ENCODE measurements at places on chromosomes 7 and 10. TPM values are rescaled to one million over a fixed set of nuclear protein-coding genes. Genes with fewer than 3 reads are reported as not detected.
A peak's percentile ranks its signal among the peaks of the same experiment; 100 is the strongest.

PDLIM1 gene
- polyA plus RNA-seq, result 232 TPM

GRCh38 chr7:26992670-26993069, 103.1 kb downstream of the HOXA1 start:
- DNase-seq, result no peak

DNA sequence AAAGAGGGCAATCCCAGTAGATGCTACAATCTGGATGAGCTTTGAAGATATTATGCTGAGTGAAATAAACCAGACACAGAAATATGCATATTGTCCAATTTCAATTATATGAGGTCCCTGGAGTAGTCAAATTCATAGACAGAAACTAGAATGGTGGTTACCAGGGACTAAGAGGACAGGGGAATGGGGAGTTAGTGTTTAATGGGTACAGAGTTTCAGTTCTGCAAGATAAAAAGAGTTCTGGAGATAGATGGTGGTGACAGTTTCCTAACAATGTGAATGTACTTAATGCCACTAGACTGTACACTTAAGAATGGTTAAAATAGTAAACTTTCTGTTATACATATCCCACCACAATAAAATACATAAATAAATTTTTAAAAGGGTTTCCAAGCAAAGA, 236.6 kb downstream of the ELMO1 start:
- DNase-seq, result no peak

IL2RA gene
- polyA plus RNA-seq, result 4.1 TPM

- DNase-seq, result no peak
Measured at GRCh38 chr7:92723943-92724342, 112.4 kb downstream of the CDK6 start.

SPDYE6 gene
- polyA plus RNA-seq, result 0.31 TPM

- DNase-seq, result no peak
Measured at GRCh38 chr10:43955002-43955596, 306.4 kb upstream of the ZNF32 start.

GRID2IP gene
- polyA plus RNA-seq, result not detected

RASSF4 gene
- polyA plus RNA-seq, result 13.5 TPM

GRCh38 chr10:91613411-91614187, 19.3 kb downstream of the PPP1R3C start:
- DNase-seq, result no peak

DNA sequence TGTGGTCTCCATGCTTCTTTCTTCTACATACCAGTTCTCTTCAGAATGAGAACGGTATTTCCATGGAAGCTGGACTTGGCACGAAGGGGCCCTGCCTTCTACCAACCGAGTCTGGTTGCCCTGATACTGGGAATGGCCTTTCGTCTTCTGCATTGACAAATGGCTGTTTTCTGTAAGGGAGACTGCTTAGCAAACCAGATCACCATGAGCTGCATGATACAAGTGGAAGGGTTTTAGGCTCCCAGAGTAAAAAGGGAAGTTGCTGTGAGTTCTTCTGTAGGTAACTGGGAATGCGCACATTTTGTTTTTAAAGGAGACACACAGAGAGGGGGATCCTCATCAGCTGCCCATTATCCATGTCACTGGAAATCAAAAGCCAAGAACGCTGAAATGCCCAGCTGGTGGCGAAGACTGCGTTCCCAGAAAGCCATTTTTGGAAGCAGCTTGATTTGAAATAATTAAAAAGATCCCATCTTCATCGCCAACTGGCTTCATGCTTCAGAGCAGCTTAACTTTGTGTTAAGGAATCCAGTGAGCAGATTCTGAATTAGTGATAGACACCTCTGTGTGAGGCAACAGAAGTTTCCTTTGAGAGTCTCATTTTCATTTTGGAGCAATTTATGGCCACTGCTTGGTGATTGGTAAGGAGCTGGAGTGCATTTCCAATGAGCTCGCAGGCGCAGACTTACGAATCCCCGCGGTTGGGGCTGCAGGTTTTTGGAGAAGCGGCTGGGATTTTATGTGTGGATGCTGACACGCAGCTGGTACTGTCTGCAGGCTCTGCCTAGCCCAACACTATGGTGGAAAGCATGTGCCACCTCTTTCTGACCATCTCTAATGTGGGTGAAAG, 672.7 kb upstream of the FOXK1 start:
- no peak for DNase-seq

DNA sequence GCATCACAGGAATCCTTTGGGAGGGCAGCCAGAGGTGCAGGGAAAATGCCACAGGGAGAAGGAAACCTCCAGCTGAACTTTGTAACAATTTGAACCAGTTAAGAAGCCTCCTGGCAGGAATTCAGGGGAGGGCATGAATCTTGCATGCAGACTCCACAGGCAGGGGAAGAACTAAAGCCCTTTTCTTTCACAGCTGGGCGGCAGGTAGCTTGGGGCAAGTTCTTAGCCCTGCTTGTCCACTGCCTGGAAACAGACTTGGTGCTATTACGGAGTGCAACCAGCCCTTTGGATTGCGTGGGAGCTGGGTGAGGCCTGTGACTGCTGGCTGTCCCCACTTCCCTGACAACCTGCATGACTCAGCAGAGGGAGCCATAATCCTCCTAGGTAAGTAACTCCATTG, 51.7 kb upstream of the ADAM12 start:
- no peak for DNase-seq

GRCh38 chr7:152103691-152104090, 78.2 kb downstream of the GALNT11 start:
- no peak for DNase-seq

DNA sequence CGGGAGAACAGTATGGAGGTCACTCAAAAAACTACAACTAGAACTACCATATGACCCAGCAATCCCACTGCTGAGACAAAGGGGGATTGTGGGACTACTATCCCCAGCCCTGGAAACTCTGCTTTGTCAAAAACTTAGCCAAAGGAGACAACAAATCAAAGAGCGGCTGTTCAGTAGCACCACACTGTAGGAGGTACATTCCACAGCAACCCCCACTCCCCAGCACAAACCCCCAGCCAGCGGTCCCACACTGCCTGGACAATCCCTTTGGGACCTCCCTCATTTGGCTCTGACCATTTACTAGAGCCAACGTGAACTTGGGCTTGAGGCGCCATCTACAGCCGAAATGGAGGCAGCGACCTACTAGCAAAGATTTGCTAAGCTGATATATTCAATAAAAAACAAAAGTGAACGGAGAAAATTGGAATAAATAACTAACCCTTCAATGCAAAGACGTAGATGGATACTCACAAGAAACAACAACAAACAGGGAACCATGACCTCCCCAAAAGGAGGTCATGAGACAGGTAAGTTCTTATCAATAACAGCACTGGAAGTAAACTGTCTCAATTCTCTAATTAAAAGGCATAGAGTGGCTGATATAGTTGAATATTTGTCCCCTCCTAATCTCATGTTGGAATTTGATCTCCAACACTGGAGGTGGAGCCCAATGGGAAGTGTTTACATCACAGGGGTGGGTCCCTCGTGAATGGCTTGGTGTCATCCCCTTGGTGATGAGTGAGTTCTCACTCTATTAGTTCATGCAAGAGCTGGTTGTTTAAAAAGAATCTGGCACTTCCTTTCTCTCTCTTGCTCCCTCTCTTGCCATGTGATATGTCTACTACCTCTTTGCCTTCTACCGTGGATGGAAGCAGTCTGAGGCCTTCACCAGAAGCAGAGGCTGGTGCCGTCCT, 119.0 kb upstream of the KCNMA1 start:
- DNase-seq, result no peak

GRCh38 chr10:112588225-112588990, 141.4 kb downstream of the VTI1A start:
- no peak for DNase-seq

GRCh38 chr7:88462799-88463198, 156.1 kb upstream of the STEAP4 start:
- no peak for DNase-seq

CPXM2 gene
- 43.8 TPM for polyA plus RNA-seq

GRCh38 chr10:95475827-95476468, 85.2 kb downstream of the SORBS1 start:
- DNase-seq, result no peak

DNA sequence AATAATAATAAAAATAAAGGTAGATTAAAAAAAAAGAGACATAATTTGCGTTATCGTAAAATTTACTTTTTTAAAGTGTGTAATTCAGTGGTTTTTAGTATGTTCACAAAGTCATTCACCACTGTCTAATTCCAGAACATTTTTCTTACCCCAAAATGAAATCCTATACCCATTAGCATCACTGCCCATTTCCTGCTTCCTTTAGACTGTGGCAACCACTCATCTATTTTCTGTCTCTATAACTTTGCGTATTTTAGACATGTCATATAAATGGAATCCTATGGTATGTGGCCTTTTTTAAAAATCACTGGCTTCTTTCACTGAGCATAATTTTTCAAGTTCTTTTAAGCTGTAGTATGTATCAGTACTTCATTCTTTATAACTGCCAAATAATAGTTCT, 53.6 kb downstream of the KAT6B start:
- no peak for DNase-seq

DNA sequence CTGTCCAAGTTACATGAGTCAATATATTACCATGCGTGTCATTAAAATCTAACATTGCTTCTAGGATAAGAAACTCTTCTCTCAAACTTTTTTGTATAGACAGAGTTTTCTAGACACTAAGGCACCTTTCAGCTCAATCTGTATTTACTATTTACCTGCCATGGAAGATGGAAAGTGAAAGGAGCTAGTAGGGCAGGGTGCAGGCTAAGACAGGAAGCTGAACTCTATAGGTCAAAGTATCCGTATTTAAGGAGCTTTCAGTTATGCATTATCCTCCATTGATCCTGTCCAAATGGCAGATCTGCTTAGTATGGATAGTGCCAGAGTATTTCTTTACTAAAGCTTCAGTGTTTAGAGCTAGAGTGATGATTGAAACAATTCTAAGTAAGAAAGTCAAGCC, 612.8 kb downstream of the IPMK start:
- no peak for DNase-seq

ASAH2 gene
- 2.1 TPM for polyA plus RNA-seq

- no peak for DNase-seq
Measured at GRCh38 chr10:7033031-7033430, 377.8 kb downstream of the SFMBT2 start.

AKR1C4 gene
- polyA plus RNA-seq, result not detected

TUBAL3 gene
- polyA plus RNA-seq, result 10.6 TPM

SCIN gene
- 9.1 TPM for polyA plus RNA-seq

DNA sequence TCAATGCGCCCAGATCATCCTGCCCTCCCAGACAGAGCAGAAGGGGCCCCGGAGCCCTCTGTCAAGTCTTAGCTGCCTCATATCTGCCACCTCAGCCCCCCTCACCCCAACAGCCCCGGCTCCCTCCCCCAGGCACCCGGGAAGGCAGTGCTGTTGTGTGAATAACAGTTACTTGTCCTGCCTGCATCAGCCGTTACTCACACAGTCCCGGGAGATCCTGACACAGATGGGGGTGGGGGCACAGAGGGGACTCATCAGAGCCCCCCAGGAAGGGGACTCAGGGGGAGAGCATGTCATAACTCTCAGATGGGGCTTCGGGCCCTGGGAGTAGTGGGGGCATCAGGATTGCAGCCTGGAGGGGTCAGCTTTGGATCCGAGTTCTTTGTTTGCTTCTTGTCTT, 12.4 kb upstream of the SERPINE1 start:
- DNase-seq, result peak; percentile 77

ABCB4 gene
- 0.43 TPM for polyA plus RNA-seq

DNA sequence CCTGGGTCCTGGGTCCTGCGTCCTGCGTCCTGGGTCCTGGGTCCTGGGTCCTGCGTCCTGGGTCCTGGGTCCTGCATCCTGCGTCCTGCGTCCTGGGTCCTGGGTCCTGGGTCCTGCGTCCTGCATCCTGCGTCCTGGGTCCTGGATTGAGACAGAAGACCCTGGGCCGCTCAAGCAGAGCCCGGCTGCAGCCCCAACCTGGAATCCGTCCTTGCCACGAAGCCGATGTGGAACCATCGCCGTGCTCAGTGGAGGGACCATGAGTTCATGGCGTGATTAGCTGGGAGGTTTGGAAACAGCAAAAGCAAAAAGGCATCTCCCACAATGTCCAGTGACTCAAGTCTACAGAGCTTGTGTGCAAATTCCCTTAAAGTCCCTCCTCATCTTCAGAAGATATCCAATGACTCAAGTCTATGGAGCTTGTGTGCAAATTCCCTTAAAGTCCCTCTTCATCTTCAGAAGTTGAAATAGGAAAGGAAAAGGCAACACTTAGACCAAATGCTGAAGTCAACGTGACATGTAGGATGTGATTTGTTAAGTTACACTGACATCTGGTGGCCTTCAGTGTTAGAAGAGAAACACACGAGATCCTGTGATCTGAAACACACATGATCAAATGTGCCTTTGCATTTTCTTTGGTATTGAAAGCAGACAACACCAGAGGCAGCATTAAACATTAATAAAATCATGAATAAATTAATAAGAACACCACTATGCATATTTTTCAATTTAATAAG, 179.9 kb downstream of the PTPRN2 start:
- no peak for DNase-seq

DNA sequence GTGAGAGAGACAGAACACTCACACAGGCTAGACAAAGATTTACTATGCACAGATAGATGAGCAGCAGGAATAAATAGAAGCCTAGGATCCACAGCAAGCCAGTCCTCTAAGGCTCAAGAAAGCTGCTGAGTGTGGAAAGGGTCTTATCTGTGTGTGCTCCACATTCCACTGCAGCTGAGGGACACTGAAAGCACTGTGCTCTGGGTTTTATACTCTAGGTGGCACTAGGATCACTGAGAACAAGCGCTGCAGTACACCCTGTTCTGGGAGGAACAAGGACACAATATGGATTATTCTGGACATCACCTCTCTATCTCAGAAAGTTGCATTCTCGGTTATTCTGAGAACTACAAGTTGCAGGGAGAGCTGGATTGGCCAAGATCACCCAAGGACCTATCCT, 4.9 kb upstream of the KLHL7 start:
- no peak for DNase-seq

- DNase-seq, result no peak
Measured at GRCh38 chr7:6608081-6608480, 7.3 kb upstream of the ZNF853 start.

DNA sequence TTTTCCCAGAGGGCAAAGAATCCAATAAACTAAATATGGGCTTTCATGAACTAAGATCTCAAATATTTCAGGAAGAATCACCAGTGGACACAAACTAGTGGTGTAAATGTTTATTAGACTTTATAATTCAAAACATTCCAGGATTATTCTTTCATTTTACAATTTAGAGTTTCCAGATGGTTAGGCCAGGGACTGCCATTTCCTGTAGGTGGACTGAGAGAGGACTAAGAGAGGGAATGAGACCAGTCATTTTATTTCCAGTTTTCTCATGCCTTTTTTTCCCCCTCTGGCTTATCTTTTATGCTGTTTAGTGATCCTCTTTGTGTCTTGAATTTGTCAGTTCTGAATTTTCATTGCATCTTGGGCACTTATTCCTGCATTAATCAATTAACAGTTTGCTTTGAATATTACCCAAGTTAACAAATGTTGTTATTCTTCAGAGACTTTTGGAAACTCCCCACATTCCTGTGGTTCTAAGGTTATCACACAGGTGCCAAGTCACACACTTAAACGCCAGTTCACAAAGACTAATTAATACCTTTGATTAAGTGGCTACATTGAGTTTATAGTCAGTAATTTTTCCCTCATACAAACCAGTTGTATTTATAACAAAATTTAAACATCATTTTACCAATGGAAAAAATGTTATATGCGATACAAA, 12.3 kb downstream of the CISD1 start:
- DNase-seq, result no peak

NKX2-3 gene
- polyA plus RNA-seq, result 0.05 TPM

ZSWIM8 gene
- polyA plus RNA-seq, result 75.1 TPM

GRCh38 chr7:1239803-1240516, 7.3 kb downstream of the UNCX start:
- no peak for DNase-seq

HHEX gene
- 6.3 TPM for polyA plus RNA-seq

GRCh38 chr7:641269-641671, 85.2 kb upstream of the DNAAF5 start:
- peak; percentile 22 for DNase-seq

- DNase-seq, result no peak
Measured at GRCh38 chr10:33612551-33612950, 278.1 kb upstream of the NRP1 start.

Data from aorta (tissue), 5 donors.